COLO829 (cell line): ENCODE measurements at places on chromosomes 11 and 22.

GRCh38 chr22:37109242-37109917 lies at the start of gene TMPRSS6:
Gene TMPRSS6 (minus strand): TSS chr22:37109713. CDS start chr22:37103417, 6,296 bp downstream.
- DNase-seq = no peak

GRCh38 chr22:28812516-28812915 lies 12.1 kb upstream of the XBP1 start:
- no peak for DNase-seq

DNA sequence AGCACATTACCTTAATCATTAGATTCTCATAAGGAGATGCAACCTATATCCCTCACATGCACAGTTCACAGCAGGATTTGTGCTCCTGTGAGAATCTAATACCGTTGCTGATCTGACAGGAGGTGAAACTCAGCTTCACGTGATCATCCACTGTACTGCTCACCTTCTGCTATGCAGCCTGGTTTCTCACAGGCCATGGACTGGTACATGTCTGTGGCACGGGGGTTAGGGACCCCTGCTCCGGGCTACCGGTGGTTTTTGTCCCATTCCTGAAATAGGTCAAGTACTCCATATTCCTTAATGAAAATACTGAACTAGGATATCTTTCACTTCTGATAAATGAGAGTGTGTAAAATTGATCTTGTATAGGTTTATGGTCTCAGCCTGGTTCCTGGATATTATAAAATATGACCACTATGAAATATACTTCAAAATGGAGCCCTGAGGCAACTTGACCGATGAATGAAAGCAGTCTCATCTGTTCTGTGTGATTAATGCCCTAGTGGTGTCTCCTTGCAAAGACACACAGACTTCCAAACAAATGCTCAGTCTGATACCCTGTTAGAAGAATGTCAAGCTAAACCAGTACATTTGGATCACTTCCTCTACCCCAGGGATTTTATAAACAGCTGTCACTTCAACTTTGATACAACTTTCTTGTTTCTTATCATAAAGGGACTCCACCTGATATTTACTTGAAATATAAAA lies 492.9 kb upstream of the ANO3 start:
- peak; percentile 62 for DNase-seq

- DNase-seq = no peak
Measured at GRCh38 chr11:28529046-28529445, 420.9 kb downstream of the METTL15 start.

- peak; percentile 31 for DNase-seq
Measured at GRCh38 chr22:29689880-29690213, 30.0 kb upstream of the CABP7 start.

GRCh38 chr22:46788441-46789172 lies 26.2 kb downstream of the TBC1D22A start:
- DNase-seq = no peak

GRCh38 chr11:72579816-72580641 lies 94.2 kb downstream of the PDE2A start:
- no peak for DNase-seq

- DNase-seq = no peak
Measured at GRCh38 chr11:24056051-24056450, 440.8 kb upstream of the LUZP2 start.

GRCh38 chr11:77233011-77233410 lies 68.5 kb downstream of the GDPD4 start:
- no peak for DNase-seq

DNA sequence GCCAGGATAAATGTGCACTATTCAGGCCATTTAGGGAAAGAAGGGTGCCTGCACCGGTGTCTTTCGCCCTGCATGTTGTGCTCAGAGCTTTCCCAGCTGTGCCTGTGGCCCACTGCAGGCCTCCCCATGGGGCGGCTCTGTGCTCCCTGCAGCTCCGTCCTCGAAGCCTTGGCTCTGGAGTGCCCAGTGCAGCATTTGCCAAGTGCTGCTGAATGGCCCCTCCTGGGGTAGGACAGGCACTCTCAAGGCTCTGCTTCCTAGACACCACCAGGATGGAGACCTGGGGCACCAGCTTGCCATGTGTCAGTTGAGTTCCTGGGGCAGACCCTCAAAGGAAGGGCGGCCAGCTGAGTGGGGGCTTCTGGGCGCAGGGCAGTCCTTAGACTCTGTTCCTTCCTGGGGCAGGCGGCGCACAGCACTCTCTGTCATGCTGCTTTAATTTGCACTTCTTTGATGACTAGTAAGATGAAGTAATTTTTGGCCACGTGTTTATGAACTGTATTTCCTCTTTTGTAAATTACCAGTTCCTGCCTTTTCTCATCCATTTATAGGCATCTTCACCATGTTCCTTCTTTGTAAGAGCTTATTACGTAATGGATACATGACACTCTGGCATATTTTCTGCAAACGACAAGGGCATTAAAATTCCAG lies 32.1 kb upstream of the GNB1L start:
- no peak for DNase-seq

DNA sequence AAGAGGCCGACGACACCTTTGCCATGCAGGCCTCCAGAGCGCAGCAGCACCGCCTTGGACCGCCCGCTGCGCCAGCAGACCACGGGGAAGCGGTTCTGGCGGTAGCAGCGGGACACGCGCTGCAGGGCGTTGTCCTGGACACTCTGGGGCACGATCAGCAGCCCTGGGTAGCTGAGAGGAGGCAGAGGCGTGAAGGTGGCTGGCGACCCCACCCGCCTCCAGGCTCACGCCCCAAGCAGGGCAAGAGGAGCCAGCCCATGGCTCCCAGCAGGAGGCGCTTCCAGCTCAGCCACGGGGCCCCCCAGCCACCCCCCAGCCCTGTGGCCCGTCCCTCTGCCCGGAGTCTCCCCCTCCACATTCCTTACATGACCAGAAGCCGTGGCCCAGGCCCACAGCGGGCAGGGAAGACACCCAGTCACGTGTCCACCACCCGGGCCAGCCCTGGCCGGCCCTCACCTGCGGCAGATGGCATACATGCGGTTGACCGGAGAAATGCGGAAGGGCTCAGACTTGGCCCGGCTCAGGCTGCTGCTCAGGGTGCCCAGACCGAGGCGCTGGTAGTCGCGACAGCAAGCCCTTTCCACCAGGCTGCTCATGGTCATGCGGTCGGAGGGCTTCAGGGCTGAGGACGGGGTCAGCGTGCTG lies 15.2 kb downstream of the SBF1 start:
- DNase-seq = no peak

DNA sequence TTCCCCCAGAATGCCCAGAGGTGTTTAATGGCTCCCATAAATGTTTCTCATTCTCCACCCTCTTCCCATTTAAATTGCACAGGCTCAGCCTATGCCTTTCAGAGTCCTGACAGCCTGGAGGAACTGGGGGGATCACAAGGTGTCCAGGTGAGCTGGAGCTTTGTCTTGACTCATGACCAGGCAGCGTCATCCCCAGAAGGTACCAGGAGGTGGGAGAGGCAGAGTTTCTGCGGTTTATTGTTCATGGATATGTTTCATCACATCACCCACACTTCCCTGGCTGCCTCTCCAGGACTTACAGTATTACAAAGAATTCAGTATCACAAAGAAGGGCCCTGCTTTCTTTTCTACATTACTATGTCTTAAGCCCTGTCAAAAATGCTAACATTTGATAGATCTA lies 103.2 kb upstream of the GALNT18 start:
- no peak for DNase-seq

GRCh38 chr11:8577791-8578581 lies 16.0 kb downstream of the STK33 start:
- no peak for DNase-seq
